Mammary microvascular endothelial cell (primary cell): ENCODE measurements at places on chromosomes 6 and 20. TPM values are rescaled to one million over a fixed set of nuclear protein-coding genes. Genes with fewer than 3 reads are reported as not detected.

CST2 gene
- not detected in 2 replicates for total RNA-seq

NCOA6 gene
- total RNA-seq, result 5.9 and 8.6 TPM in 2 replicates

OR2B6 gene
- total RNA-seq, result not detected in 2 replicates

TNNC2 gene
- total RNA-seq, result not detected in 2 replicates

ZSCAN12 gene
- total RNA-seq, result 2.1 and 2.5 TPM in 2 replicates

KHDRBS2 gene
- total RNA-seq, result not detected in 2 replicates

CTCFL gene
- total RNA-seq, result not detected in 2 replicates

MEI4 gene
- total RNA-seq, result not detected in 2 replicates

CCN5 gene
- not detected in 2 replicates for total RNA-seq

BMP7 gene
- not detected in 2 replicates for total RNA-seq

CAGE1 gene
- total RNA-seq, result not detected in 2 replicates

DEFB132 gene
- not detected in 2 replicates for total RNA-seq

FILIP1 gene
- 9.1 and 10.4 TPM in 2 replicates for total RNA-seq

WTAP gene
- 71.5 and 75.4 TPM in 2 replicates for total RNA-seq

PPP1R3D gene
- total RNA-seq, result 4.7 and 5.0 TPM in 2 replicates

TP53TG5 gene
- not detected in 2 replicates for total RNA-seq

TCEA2 gene
- 11.1 and 18.7 TPM in 2 replicates for total RNA-seq

MARCKS gene
- total RNA-seq, result 184 and 195 TPM in 2 replicates

GGT7 gene
- total RNA-seq, result 0.53 and 0.84 TPM in 2 replicates

PRDM1 gene
- 3.2 and 3.4 TPM in 2 replicates for total RNA-seq

LIME1 gene
- total RNA-seq, result 3.9 and 5.5 TPM in 2 replicates

SLCO4A1 gene
- 9.5 and 10.4 TPM in 2 replicates for total RNA-seq

CTAGE9 gene
- not detected in 2 replicates for total RNA-seq

SMOC2 gene
- total RNA-seq, result not detected in 2 replicates

TRIM15 gene
- total RNA-seq, result not detected in 2 replicates

TSBP1 gene
- not detected in 2 replicates for total RNA-seq

SOX18 gene
- total RNA-seq, result 19.4 and 25.2 TPM in 2 replicates

RBPJL gene
- total RNA-seq, result not detected in 2 replicates

SLC52A3 gene
- 0.59 and 0.80 TPM in 2 replicates for total RNA-seq

SLC22A2 gene
- not detected in 2 replicates for total RNA-seq

CALHM5 gene
- 3.6 and 4.4 TPM in 2 replicates for total RNA-seq

C6orf15 gene
- total RNA-seq, result not detected in 2 replicates

MEP1A gene
- not detected in 2 replicates for total RNA-seq

FABP7 gene
- not detected in 2 replicates for total RNA-seq

RSPO3 gene
- 0.15 and 0.20 TPM in 2 replicates for total RNA-seq

DUSP15 gene
- 0.44 TPM in 1 of 2 replicates, not detected in the other for total RNA-seq

KPNA5 gene
- 3.7 and 3.9 TPM in 2 replicates for total RNA-seq
